Activated CD8-positive, alpha-beta T cell treated with anti-CD3 and anti-CD28 coated beads, Interleukin-2, amount 10 ng/mL, durations not matched to agents 7 days and 5 days (primary cell): ENCODE measurements at places on chromosomes 16 and 17. TPM values are rescaled to one million over a fixed set of nuclear protein-coding genes. Genes with fewer than 3 reads are reported as not detected.
A peak's percentile ranks its signal among the peaks of the same experiment; 100 is the strongest.

Gene TMEM235
- total RNA-seq = not detected

- no peak for DNase-seq
These were observed 32.4 kb downstream of the COTL1 start for GRCh38 chr16:84585467-84585866.

Gene KRT27
- total RNA-seq = not detected

GRCh38 chr17:60080545-60080944 lies 1.8 kb upstream of the HEATR6 start:
- DNase-seq = no peak

Gene TCAP
- total RNA-seq = 1.8 TPM

DNA sequence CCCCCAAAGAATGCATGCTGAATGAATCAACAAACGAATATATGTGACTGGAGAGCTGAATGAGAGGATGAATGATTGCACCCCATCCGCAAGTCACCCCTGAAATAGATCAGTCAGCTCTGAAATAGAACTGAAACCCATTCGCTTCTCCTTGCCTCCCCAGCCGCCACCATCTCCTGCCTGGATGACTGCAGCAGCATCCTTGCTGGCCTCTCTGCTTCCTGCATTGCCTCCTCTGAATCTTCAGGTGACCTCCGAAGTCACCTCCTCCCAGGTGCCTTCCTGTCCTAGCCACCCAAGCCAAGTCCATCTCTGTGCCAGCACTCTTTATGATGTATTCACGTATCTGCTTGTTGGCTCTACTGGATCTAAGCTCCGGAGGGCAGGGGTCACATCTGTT lies 288.3 kb downstream of the CPPED1 start:
- DNase-seq = no peak

GRCh38 chr16:72482695-72483094 lies 310.7 kb upstream of the PMFBP1 start:
- DNase-seq = no peak

GRCh38 chr16:70685061-70685937 lies 554 bp downstream of the MTSS2 start:
- DNase-seq = no peak

GRCh38 chr17:61150686-61151299 lies 248.8 kb upstream of the TBX2 start:
- no peak for DNase-seq

DNA sequence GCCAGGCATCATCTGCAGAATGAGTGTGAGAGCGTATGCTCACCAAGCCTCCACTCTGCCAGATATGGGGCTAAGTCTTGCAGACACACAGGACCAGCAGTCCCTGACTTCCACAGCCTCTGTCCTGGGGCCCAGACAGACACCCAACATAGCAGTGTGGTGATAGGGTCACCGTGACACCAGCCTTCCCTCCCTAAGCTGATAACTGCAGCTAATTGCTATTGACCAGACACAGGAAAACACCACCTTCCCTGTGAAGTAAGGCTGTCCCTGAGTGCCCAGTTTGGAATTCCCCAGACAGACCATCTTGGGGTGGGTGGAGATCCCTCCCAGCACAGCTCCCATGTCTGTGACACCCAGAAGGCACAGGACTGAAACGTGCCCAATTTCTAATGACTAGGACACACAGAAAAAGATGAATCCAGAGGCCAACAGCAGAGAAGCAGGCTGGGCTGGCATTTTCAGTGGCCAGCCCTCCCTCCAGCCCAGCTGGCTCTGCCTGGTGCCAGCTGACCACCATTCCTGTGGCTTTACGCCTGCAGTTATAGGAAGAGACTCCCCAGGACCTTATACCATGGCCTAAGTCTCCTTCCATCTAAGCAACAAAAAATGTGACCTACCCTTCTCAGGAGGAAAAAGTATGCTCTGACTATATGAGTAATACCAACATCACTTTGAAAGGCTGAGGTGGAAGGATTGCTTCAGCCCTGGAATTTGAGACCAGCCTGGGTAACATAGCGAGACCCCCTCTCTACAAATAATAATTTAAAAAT lies 30.3 kb downstream of the ATPAF2 start:
- DNase-seq = no peak

DNA sequence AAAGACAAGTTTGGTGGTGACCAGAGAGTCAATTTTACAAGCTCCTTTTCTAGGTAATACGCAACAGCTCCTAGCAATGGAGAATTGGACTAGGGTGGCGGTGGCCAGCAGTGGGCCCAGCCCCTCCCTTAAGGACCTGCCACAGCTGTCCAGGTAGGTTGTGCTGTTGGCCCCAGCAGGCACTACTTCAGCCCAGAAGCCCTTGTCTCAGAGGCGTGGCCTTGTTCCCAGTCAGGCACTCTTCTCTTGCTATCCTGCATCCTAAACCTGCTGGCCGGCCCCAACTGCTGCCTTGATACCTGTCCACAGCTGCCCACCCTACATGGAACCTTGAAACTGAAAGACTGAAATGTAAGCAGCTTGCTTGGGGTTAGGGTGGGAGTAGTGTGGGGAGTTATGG lies 989 bp upstream of the GALK1 start:
- DNase-seq = no peak

Gene CACNG5
- total RNA-seq = not detected

GRCh38 chr17:74525781-74526288 lies 5.4 kb downstream of the CD300LB start:
- DNase-seq = no peak

GRCh38 chr17:71765437-71765836 lies 355.4 kb upstream of the SOX9 start:
- DNase-seq = no peak

Gene SCNN1G
- total RNA-seq = not detected

Gene TMIGD1
- not detected for total RNA-seq

- DNase-seq = no peak
These were observed 251.1 kb upstream of the PSMD7 start for GRCh38 chr16:74045513-74045912.

- DNase-seq = no peak
These were observed 308.3 kb downstream of the FOXL1 start for GRCh38 chr16:86886651-86887050.

- DNase-seq = no peak
These were observed 34.7 kb downstream of the VAT1L start for GRCh38 chr16:77823067-77823466.

Gene MMP25
- total RNA-seq = 66.1 TPM

Gene CETP
- total RNA-seq = not detected

- DNase-seq = no peak
These were observed 126.5 kb upstream of the RCVRN start for GRCh38 chr17:10031606-10032005.

Gene C16orf86
- total RNA-seq = 2.5 TPM

- no peak for DNase-seq
These were observed 131.2 kb upstream of the NLRP1 start for GRCh38 chr17:5715478-5715877.

DNA sequence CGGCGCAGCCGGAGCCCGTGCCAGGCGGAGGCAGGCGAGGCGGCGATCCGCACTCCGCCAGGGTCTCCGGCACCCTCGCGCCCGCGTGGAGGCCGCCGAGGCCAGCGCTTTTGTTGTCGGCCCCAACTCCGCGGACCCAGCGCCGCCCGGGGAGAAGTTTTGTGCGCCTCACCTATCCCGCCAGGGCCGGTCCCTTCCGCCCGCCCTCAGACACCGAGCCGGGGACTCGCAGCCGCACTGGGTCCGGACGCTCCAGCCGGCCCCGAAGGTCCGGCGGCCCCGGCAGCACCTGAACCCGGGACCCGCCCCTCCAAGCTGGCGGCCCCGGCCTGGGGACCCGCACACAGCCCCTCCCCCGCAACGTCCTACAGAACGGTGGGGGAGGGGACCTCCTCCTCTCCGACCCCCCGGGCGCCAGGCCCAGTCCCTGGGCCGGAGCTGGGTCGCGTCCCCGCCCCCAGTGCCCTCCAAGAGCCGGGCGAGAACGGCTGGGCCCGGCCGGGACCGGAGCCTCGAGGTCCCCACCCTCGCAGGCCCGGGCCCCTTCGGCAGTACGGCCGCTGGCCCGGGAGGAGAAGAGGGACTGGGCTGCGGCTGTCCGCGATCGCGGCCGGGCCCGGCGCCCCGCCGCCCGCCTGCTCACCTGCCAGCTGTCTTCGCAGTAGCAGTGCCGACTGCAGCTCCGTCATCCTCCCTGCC lies 698 bp downstream of the UBE2G1 start:
- peak; percentile 54 for DNase-seq

DNA sequence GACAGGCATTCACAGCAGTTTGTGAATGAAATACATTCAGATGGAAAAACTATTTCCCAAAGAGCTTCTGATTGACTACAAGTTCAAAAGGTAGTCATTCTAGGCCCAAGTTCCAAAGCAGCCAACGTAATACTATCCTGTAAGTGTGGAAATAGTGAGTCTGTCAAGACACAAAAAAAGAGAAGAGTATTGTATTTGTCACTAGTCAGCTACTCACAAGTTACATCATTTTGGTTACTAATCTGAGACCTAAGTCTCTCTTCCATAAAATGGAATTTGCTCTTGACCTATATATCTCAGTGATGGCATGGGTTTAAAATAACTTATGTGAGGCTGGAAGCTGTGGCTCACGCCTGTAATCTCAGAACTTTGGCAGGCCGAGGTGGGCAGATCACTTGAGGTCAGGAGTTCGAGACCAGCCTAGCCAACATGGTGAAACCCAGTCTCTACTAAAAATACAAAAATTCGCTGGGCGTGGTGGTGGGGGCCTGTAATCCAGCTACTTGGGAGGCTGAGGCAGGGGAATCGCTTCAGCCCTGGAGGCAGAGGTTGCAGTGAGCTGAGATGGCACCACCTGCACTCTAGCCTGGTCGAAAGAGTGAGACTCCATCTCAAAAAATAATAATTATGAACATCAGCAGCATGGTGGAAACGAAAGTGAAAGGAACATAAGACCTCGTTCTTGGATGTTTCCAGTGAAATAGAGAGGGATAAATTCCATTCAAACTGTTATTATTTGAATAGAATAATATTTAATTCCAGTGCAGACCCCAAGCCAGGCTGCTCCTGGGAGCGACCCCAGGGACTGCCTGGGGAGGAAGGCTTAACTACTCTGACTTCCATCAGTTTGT lies 2.9 kb downstream of the CMC2 start:
- no peak for DNase-seq

Gene ENKD1
- total RNA-seq = 7.0 TPM

DNA sequence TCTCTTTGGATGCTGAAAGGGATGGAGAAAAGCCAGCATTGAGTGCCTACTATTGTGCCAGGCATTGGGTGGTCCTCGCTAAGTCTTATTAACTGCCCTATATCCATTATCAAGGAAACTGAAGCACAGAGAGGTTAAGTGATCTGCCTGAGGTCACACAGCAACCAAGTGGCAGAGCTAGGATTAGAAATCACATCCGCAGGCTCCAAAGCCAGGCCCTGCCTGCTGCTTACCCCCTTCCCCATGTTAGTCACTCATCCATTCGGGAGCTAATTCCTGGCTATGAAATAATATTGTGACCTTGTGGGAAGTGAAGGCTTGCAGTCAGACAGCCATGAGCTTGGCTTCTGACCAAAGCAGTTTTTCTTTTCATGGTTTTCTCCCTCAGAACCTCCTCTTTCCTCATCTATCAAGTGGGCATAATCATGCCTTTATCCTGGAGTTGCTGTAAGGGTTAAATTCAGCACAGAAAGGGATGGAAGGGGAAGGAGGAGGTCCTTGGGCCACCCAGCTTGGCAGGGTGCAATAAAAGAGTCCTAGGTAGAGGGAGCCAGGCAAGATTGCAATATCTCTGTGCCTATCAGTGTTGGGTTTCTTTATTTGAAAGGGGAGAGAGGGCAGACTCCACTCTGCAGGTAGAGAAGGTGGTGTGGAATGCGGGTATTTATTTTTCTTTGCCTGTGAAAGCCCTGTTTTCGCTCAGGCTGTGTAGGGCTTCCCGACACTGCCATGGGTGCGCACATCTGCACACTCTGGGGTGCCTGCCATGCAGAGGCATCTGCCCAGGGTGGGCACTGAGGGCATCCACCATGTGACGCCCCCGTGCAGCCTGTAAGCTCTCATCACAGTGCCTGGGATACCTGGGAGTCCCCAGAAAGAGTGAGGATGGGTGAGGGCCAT lies 11.3 kb downstream of the RAI1 start:
- DNase-seq = no peak

- DNase-seq = peak; percentile 34
These were observed 34.0 kb downstream of the YPEL2 start for GRCh38 chr17:59365383-59365981.

- no peak for DNase-seq
These were observed 236.0 kb upstream of the ELAC2 start for GRCh38 chr17:13253733-13254410.

GRCh38 chr17:40722241-40722640 lies 18.7 kb upstream of the KRT24 start:
- DNase-seq = no peak
